T follicular helper cell (primary cell): ENCODE measurements at places on chromosomes 1 and 21.

- no peak for DNase-seq
Measured at GRCh38 chr21:41979751-41980369, 26.0 kb upstream of the C2CD2 start.

DNA sequence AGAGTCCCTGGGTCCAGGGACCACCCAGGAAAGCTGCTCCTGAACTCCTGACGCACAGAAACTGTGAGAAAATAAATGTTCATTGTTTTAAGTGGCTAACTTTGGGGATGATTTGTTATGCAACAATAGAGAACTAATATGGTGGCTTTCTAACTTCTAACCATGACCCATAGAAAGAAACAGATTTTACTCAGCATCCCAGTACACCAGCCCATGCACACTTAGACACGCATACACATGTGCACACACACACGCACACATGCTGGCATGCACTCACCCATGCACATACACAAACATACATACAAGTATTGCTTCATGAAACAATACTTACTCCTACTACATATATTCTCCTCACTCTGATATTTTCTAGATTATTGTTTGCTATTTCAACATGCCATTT is 57.1 kb downstream of the NID1 start:
- DNase-seq = no peak

DNA sequence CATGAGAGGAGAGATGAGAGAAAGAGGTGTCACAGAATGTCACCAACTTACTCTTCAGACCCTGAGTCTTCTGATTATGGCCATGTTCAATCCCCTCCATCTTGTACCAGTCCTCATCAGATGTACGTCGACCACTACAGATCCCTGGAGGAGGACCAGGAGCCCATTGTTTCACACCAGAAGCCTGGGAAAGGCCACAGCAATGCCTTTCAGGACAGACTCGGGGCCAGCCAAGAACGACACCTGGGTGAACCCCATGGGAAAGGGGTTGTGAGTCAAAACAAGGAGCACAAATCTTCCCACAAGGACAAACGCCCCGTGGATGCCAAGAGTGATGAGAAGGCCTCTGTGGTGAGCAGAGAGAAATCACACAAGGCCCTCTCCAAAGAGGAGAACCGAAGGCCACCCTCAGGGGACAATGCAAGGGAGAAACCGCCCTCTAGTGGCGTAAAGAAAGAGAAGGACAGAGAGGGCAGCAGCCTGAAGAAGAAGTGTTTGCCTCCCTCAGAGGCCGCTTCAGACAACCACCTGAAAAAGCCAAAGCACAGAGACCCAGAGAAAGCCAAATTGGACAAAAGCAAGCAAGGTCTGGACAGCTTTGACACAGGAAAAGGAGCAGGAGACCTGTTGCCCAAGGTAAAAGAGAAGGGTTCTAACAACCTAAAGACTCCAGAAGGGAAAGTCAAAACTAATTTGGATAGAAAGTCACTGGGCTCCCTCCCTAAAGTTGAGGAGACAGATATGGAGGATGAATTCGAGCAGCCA is 8.0 kb downstream of the ELOA start:
- DNase-seq = no peak

DNA sequence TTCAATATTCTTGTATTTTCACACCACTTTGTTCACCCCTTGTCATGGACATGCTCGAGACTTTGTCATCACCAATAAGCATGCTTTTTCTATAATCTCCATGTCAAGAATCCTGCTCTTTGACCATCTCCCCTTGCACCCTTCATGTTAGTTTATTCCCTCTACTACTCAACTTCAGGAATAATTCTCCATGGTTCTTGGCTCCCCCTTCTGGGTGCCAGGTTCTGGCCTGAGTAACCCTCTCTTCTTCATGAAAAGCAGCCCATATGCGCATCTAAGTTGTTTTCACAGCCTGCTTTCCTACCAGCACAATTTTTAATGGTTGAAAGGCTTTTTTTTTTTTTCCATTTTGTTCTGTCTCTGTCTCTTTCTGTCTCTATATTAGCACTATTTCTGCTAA is 160.7 kb downstream of the LEPR start:
- no peak for DNase-seq

- no peak for DNase-seq
Measured at GRCh38 chr1:238951809-238952208, 434.6 kb upstream of the CHRM3 start.
